ENCODE measurements at places on chromosomes 16 and 17.
A peak's percentile ranks its signal among the peaks of the same experiment; 100 is the strongest.

DNA sequence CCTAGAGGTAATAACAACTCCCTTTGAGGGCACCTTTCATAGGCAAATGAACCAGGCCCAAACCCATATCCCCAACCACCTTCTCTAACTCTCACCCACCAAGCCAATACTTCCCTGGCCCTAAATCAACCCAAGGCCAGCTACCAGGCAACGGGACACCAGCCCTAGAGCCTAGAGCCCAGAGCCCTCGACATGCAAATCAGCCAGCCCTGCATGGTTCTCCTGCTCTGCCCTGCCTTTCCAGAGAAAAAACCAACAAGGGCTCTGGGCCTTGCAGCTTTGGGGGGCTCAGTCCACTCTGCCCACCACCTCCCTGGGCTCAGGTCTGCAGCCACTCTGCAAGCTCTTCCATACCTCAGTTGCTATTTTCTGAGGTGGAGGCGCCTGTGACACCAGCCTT is 55.0 kb downstream of the PITPNM3 start:
- DNase-seq, result no peak

DNA sequence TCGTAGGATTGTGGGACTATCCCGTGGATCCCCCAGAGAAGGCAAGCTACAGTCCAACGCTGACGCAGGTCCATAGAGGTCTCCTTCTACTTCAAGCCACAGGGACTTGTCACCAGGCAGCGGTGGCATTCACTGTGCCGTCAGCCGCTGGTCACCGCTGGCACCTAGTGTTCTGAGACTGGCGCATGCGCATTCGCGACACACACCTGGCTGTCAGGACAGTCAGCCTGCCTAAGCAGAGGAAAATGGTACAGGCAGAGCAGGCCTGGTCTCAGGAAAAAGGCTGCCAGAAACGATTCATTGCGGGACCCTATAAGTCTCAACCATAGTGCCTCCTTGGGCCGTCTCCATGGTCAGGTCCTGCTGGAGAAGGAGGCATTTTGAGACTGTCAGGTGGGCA is 138.0 kb upstream of the WSB1 start:
- DNase-seq, result no peak

DNA sequence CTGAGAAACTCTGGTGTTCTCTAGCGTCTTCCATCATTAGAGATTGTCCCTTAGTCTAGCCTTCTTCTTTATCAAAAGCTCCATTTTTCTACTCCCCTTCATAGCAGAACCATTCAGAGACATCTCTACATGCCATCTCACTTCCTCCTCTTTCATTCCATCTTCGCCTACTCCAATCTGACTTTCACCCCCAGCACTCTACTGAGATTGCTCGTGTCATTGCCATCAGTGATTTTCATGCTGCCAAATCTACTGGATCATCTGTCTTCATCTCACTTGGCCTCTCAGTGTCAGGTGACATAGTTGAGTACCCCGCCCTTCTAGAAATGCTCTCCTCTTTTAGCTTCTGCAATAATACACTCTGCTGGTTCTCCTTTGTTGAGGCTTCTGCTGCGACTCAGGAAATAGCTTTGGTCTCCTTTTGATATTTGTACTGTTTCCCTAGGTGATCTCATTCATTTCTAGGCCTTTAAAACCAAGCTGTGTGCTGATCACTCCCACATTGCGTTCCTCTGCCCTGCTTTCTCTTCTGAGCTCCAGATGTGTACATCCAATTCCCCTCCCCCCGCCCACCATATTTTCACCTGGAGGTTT is 119.1 kb downstream of the FTO start:
- DNase-seq, result peak; percentile 15

- peak; percentile 25 for DNase-seq
These were observed 7.4 kb upstream of the TMEM220 start for GRCh38 chr17:10737168-10737622.

DNA sequence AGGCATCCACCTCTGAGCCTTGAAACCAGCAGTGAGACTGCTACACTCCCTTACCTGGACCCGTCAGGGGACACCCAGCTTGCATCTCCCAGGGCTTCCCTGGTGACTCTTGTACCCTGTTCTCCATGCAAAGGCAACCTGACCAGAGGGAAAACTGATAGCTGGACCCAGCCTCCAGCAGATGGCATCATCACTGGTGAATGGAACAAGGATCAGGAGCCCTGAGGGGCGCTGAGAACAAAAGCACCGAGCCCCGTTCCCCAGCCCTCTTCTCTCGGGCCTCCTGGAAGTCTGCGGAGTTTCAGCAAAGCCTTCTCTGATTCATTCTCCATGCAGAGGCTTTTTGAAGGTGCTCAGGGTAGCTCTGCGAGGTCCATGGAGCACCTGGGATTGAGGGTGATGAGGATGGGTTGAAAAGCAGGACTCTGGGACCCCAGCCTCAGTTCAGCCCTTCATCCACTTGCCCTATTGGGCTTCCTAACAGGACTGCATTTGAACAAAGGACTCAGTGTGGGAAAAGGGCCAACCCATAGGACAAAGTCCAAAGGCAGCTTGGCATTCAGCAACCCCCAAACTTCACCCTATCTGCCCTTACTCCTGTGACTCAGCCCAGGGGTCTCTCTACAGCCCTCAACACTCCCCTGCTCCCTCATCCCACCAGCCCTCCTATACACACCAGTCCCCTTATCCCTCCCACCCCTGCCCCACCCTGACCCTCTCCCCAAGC is 45.0 kb upstream of the LHX1 start:
- DNase-seq, result no peak

- DNase-seq, result no peak
These were observed 8.4 kb downstream of the FXR2 start for GRCh38 chr17:7606280-7606679.

Data from CD4-positive, alpha-beta T cell treated with Interleukin-12 subunit alpha and Interleukin-12 subunit beta, for 1 hour (primary cell).